HL-60 (cell line): ENCODE measurements at places on chromosomes 12 and 14.

DNA sequence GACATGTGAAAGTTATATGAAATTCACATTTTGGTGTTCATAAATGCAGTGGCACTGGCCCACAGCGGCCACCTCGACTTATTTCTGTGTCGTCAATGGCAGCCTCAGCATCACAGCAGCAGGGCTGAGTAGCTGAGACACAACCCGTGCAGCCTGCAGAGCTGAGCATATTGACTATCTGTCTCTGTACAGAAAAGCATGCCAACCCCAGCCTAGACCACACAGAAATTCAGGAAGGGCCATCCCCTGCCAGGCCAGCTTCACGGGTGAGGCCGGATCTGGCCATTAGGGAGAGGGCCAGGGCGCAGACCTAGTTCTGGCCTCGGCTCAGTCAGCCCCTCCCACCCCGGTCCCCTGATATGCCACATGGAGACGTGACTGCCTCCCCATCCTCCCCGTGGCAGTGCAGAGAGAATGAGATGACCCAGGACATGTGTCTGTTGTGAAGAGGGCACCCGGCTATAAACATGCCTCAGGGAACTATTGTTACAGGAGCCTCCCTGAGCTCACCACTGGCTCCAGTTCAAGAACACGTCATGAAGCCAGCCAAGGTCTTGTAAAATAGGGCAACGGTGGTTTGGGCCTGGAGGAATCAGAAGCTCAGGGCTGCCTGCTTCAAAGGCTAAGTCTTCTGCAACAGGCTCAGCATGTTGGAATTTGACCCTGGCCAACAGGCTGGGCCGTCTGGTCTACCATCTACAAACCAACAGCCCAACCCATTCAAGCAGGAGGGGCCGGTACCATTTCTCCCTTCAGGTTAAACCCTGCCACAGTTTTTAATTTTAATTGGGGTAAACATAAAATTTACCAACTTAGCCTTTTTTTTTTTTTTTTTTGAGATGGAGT, 25.5 kb downstream of the SCARB1 start:
- DNase-seq, result no peak

DNA sequence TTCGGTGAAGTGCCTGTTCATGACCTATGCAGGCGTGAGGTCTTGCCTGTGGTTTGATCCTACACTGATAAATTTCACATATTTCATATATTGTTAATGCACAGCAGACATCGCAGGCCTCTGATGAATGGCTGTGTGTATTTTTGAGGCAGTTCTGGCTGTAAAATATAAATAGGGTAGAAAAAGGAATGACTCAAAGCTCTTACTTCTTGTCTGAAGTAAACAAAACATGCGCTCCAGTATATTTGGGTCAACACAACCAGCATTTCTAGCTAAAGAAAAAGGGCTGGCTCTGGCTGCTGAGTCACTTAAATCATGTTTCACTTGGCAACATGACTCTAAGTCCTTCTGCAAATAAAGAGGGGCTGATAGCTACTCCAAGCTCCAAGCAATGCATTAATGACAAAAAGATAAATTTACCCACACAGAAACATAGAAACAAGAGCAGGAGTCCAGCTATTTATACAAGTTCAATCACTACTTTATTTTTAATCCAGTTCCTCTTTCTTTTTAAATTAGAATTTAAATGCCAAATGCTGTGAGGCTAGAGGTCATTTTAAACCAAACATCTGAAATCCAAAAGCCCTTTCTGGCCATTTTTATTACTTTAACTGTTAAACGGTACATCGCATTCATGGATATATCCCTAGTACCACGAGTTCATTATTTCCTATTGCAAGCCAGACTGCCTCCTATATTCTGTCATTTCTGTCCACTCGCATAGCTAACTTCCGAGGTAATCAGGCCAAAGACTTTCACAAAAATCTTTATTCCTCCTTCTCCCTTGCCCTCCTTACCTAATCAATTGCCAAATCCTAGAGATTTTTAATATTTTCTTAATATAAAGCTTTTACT, 54.3 kb upstream of the TMCC3 start:
- DNase-seq, result no peak

DNA sequence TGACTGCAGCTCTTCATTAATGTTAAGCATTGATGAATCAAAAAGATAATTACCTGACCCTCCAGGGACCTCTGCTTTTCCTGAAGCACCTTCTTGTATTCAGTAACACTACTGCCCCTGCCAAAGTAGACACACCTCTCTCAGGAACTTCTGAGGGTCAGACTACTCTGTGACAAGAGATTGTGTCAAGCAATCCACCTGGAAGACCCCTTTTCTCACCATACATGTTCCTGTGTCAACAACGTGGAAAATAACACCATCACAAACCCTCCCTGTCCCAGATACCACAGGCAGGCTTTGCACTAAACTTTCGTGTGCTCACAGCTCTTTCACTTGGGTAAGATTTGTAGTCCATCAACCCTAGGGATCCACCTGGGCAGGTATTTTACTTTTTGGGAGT, 13.2 kb downstream of the KRT76 start:
- DNase-seq, result no peak

DNA sequence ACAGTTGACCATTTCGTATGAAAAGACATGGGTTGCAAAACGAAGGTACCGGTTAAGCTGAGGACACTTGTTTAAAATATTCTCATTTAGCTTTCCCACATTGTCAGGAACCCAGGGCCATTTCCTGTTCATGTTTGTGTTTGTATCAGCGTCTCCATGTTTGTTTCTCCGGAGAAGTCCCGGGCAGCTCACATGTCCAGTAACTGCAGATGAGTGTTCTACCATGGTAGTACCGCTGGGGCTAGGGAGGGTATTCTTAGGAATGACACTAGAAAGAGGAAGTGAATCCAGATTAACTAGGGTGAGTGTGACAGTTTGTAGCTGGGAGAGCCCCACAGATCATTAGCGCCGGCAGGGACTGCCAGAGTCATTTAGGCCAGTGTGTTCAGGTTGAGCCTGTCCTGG, 50.0 kb upstream of the EVL start:
- DNase-seq, result peak; percentile 28

GRCh38 chr12:8420506-8420905, 35.3 kb upstream of the CLEC6A start:
- no peak for DNase-seq

DNA sequence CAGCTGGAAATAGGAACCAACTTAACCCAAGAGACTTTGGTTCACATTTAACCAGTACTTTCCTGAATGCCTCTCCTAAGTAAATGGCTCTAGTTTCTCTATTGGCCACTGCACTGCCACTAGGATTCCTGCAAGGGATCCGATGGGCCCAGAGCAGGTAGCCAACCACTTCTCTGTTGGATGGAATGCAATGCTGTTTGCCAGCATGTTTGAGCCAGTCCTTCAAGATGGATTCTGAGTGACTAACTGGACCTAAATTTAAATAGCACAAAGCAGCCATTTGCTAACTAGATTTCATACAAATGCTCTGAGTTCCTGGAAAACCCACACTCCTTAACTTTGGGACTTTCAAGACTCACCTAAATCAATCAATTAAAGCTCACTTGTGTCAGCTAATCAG, 9.5 kb upstream of the CLEC2D start:
- no peak for DNase-seq
